Suprapubic skin (tissue), 4 donors: ENCODE measurements at places on chromosomes 1 and 21.

GRCh38 chr1:15627343-15627988 lies 10.2 kb downstream of the DDI2 start:
- DNase-seq = no peak

DNA sequence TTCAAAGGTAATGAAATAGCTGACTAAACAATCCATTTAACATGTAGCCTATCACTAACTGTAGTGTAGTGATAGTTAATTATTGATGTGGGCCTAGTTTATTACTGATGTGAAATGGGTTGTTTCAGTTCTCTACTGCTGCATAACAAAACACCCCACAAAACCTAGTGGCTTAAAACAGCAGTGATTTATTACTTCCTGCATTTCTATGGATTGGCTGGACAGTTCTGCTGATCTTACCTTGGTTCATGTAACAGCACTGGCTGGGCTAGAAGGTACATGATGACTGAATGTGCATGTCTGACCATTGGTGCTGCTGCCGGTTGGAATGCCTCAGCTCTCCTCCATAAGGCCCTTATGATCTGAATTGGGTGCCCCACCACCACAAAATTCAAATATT lies 5.4 kb upstream of the ABL2 start:
- no peak for DNase-seq

DNA sequence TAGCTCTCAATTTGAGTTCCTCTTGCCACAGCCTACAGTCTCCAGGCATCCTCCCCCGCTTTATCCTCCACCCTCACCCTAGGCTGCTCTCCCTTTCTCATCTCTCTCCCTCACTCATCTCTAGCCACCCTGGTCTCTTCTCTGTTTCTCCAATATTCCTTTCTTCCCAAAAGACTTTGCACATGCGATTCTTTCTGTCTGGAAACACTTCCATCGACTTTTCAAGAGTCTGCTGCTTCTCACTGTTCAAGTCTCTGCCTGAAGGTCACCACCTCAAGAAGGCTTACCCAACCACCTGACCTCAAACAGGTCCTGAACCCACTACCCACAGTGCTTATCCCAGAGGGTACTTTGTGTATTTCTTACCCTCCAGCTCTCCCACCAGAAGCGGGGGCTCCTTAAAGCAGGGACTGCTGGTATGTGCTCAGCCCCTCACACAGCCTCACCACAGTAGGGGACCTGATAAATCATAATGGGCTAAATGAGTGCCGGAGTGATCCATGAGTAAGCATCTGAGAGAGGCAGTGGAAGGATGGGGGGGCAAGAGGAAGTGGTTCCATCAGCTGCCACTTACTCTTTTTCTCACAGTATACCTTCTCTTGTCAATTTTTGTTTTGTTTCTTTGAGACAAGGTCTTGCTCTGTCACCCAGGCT lies 14.3 kb upstream of the KRTAP19-8 start:
- no peak for DNase-seq

- DNase-seq = no peak
Measured at GRCh38 chr1:65509912-65510680, 89.6 kb downstream of the LEPR start.

- DNase-seq = no peak
Measured at GRCh38 chr1:114336360-114336759, 174.6 kb downstream of the TRIM33 start.

- no peak for DNase-seq
Measured at GRCh38 chr1:36162680-36163239, 6.8 kb downstream of the MAP7D1 start.

GRCh38 chr1:33661811-33662454 lies 189.5 kb downstream of the ZSCAN20 start:
- no peak for DNase-seq

- no peak for DNase-seq
Measured at GRCh38 chr1:40257313-40257687, 736 bp upstream of the ZMPSTE24 start.

DNA sequence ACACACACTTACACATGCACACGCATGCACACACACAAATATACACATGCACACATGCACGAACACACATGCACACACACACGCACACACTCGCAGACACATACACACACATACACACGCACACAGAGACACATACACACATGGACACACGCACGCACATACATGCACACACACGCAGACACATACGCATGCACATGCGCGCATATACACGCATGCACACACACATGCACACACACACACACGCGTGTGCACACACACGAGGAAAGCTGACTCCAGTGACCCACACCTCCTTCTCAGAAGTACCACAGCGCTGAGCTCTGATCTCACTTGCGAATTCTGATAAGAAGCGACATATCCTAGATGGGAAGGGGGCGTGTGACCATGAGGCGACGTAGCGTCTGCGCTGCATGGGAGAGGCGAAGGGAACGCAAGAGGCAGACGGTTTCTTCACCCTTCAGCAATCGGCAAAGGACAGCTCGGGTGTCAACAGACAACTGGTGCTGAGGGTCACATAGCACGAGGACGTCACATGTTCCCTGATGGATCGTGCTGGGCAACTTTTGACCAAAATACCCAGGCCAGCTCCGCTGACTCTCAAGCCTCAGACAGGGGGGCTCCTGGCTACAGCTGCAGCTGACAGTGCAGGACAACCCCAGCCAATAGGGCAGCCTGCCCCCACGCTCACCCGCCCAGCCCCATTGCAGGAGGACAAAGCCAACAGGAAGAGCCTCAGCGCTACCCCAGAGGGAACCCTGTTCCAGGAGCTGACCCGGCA lies 16.0 kb upstream of the PDE9A start:
- DNase-seq = no peak

DNA sequence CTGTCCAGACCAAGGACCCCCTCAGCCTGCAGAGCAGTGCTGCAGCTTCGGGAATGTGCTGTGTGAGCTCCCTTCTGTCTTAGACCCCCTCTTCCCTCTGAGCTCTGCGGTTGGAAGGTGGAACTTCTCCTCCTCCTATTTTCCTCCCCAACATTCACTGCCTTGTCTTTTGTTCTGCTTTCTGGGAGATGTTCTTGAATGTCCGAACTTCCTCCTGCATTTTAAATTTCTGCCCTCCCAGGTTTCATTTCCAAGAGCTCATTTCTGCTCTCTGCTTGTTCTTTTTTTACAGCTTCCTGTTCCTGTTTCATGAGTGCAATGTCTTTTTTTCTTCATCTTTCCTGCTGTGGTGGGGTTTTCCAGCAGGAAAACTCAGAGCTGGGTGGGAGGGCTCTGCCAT lies 29.3 kb downstream of the RRP1 start:
- no peak for DNase-seq

- DNase-seq = no peak
Measured at GRCh38 chr1:16075337-16076030, 2.0 kb upstream of the FAM131C start.

DNA sequence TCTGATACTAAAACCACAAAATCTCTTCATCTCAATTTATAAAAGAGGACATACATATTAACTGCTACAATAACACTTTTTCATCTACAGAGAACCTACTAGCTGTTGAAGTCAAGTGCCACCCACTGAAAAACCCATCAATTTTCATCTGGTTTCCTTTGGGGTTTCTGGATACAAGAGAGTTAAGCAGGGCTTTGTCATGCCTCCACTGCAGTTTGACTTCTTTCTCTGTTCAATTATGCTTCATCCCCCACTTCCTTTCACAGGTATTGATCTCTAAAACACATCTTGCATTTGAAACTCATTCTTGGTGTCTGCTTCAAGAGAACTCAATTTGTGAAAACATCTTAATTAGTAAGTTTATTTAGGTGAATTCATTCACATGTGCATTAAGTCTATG lies 60.5 kb upstream of the ANGPTL3 start:
- DNase-seq = no peak

DNA sequence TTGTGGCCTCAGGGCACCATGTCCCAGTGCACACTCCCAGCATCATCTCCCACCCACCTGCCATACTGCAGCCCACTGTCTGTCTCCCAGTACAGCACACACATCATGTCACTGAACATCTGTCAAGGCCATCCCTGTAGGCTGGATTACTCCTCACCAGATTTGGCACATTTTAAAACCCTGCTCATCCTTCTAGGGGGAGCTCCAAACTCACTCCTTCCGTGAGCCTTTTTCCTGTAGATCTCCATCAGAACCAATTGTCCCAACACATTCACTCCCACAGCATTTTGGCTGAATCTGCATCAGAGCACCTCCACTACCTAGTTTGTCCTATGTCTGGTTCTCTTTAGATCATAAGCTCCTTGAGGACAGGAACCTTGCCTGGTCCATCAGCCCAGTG lies 58.6 kb upstream of the GRIK3 start:
- no peak for DNase-seq

GRCh38 chr1:118148034-118148433 lies 37.0 kb downstream of the SPAG17 start:
- DNase-seq = no peak

DNA sequence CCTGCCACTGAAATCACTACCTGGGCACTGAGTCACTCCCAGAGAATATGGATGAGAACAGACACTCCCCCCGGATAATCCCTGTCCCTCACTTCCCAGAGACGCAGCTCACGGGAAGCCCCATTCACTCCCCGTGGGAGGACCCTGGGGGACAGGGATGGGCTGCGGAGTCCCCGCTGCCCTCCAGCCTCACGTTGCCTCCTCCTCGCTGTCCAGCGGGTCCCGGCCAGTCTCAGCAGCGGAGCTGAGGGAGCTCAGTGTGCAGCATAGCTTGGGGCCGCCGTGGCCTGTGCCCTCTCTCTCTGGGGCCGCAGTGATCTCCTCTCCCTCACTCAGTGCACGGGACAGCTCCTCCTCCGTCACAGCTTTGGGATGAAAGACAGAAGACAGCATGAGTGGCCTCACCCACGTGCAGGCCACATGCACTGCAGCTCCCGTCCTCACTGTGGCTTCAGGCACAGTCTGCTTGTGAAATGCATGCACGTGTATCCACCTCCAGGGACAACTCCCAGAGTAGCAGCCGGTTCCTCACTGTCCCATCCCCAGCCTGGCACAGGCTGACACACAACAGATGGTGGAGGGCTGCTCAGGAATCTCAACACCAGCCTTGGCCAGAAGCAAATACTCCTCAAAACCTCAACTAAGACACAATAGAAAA lies 7.4 kb downstream of the CFAP410 start:
- DNase-seq = no peak

GRCh38 chr1:10299151-10299550 lies 88.8 kb downstream of the KIF1B start:
- DNase-seq = no peak

GRCh38 chr1:205309741-205310140 lies 11.8 kb downstream of the NUAK2 start:
- DNase-seq = no peak

- DNase-seq = no peak
Measured at GRCh38 chr1:101139821-101140718, 96.7 kb upstream of the S1PR1 start.

DNA sequence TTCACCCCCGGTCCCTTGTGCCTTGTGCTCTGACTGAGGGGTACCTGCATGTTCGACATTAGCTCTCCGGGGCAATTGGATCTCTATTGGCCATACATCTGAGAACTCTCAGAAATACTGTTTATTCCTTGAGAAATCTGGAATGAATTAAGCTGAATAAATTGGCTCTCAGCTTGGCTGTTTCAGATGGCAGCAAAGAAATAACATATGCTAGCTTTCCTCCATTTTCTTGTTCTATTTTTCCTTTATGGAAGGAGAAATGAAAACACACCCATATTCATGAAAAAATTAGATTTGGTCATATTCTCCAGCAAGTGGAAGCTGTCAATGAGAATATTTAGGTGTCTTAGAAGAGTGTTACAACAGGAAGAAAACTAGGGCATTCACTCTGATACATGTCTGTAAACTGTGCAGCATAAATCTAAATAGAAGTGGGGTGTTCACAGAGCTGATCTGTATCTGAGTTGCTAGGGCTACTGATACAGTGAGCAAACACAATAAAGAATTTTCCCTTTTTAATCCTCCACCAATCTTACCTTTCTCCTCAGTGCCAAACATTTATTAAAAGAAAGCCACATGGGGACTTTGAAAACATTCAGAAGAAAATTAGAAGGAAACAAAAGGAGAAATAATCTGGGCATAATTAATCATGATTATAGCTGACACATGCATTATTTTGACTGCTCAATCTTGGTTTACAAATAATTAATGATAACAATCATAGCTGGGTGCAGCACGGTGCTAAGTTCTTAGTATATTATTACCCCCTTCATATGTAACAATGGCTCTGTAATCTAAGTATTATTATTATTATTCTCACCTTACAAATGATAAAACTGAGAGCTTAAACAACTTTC lies 671.9 kb upstream of the USP24 start:
- no peak for DNase-seq
